ENCODE measurements at places on chromosomes 5 and 9.
A peak's percentile ranks its signal among the peaks of the same experiment; 100 is the strongest.

DNA sequence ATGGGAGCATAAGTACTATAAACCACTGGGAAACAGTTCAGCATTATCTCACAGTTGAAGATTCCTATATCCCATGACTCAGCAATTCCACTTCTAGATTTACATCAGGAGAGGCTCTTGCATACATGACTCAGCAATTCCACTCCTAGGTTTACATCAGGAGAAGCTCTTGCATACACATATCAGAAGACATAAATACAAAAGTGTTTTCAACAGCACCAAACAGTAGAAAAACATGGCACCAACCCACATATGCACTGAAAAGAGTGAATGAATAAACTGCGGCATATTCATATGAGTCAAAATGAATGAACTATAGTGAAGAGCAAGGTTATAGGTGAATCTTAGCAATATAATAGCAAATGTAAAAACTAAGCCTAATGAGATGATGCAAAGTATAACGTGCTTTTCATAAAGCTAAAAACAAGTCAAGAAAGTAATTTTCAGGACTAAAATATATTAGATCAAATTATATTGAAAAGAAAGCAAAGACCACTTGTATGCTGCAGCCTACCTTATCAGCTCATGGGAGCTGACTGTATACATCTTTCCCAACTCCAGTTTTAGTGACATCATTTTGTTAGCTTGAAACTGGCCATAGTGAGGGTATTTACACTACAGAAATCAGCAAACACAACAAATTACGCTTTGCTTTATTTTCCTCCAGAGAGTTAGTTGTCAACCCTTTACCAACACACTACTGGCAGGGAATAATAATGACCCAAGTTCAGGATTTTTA, 95.8 kb downstream of the ANKRD18B start:
- peak; percentile 8 for DNase-seq

DNA sequence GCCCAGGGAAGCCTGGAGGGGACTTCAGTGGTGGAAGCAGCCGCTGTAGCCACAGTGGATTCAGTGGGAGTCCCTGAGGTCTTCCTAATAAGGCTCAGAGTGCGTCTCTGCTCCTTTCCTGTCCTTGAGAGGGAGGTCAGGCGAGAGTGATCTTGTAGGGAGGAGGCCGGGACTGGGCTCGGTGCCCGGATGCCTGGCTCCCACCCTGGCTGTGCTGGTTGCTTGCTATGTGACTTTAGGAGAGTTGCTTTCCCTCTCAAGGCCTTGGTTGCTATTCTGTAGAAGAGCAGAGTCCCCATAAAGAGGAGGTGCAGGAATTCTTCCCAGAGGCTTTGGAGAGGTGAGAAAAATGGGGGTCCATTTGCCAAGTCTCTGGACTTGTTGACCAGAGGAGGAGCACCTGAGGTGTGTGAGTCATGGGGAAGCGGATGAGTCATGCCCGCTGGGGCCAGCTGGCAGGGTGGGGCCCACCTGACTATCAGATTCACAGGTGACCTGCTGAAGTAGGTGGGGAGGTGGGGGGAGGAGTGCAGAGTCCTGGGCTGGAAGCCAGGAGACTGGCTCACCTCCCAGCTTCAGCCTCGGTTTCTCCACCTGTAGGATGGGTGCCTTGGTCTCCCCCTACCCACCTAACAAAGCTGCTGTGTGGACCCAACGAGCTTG, 13.8 kb downstream of the GSN start:
- DNase-seq = no peak

DNA sequence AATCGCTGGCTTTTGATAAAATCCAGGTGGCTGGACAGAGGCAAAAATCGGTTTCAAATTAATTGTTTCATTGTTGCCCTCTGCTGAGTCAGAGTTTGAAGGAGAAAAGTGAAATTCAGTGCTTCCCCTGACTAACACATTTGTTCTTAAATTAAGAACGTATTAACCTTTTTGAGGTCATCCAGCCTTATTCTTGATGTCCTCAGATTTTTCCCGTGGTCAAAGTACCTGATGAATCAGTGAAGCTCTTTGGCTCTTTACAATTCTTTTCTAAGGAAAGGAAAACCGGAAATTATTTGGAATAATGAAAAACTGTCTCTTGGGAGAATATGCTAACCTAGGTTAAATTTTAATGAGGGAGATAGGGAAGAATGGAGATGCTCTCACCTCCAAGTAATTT, 21.6 kb downstream of the OSMR start:
- DNase-seq = no peak

GRCh38 chr9:111715471-111715870, 54.1 kb downstream of the GNG10 start:
- no peak for DNase-seq

- DNase-seq = peak; percentile 5
Measured at GRCh38 chr9:7360513-7360912, 439.1 kb downstream of the DMAC1 start.

DNA sequence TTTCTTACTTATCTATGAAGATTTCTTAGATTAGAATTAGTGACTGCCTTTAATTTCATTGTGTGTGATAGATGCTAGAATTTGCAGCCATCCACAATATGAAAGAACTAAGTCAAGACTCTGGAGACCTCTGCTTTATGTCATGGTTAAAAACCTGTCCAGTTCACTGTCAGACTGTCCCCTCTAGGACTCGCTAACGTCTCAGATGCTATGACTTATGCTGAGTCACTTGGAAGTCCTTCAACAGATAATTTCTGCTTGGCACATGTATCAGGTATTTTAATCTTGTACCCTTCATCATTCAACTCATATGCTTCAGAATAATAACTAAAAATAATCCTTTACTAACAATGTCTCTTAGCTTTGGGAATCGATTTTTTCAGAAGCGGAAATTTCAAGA, 230.5 kb upstream of the DMAC1 start:
- no peak for DNase-seq

GRCh38 chr5:165620394-165620793, 2115.0 kb downstream of the MAT2B start:
- no peak for DNase-seq

DNA sequence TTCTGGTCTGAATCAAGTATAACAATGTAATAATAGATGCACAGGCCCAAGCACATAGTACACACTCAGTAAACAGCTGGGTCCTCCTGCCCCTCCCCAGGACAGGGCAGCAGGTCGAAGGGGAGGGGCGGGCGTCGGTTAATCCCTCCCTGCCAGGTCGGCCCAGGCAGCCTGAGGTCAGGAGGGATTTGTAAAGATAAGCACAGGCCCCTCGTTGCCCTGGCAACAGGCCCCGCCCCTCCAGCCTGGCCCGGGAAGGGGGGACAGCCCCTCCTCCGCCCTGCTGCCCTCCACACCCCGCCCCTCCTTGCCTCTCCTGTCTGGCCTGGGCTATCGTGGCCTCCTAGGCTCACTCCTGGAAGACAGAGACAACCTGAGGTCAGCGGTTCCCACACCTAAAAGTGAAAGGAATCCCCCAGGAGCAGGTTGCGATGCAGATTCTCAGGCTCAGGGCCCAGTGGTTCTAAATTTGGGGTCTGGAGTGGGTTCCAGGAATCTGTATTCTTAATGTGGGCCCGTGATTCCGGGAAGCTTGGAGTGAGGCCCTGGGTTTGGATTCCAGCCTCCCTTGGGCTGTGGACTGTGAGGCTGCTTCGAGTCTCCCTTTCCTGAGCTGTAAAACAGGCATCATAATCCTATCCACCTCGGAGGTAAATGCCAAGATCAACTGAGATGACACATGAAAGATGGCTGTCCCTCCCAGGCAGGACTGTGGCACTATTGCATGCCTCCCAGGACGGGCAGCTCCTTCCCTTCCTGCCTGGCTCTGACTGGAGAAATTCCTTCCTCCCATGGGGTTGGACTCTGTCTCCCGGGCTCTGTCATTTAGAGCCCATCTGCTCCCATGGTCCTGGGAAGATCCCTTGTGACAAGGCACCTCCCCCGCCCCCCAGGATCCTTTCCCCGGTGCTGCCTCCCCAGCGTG, 4.4 kb downstream of the CRB2 start:
- DNase-seq = no peak

DNA sequence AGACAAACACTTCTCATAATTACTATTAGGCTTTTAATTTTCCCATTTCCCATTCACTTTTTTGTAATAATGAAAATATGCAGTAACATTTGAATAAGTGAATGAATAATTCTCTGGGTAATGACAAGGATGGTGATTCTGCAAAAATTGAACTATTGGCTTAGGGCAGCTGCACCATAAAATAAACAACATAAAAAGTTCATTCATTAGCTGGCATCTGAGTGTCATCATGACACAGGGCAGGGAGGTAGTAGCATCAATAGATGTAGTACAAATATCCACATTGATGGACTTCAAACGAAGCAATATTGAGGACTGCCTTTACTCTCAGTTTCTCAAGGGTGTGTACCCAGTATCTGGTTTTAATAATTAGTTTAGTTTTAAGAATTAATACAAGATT, 4.9 kb downstream of the MEGF10 start:
- no peak for DNase-seq

DNA sequence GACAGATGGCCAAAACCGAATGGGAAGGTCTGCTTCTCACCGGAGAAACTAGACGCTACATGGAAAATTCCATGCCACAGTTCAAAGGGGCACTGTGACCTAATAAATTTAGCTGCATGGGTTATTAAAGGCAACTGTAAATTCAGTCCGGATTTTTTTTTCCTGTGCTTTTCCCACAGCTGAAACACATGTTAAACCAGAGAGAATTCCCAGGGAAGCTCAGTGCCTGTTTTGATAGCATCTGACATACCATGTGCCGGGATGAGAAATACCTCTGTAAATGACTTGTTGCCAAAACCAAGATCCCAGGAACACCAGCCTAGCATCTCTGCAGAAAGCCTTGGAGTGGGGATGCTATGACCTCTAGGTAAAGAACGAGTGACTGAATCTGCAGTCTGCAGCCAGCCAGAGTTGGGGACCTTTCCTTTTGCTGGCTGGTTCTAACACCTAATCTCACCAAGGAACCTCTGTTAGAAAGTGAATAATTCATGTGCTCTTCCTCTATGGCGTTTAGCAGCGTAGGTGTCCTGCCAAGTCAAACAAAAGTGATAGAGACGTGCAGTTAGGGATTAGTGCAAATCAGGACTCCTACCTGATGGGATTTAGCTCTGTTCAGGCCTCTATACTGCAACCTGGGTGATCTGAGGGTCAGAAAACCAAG, 77.9 kb downstream of the SLIT3 start:
- no peak for DNase-seq

- DNase-seq = no peak
Measured at GRCh38 chr9:74120470-74120869, 376.7 kb upstream of the RORB start.

DNA sequence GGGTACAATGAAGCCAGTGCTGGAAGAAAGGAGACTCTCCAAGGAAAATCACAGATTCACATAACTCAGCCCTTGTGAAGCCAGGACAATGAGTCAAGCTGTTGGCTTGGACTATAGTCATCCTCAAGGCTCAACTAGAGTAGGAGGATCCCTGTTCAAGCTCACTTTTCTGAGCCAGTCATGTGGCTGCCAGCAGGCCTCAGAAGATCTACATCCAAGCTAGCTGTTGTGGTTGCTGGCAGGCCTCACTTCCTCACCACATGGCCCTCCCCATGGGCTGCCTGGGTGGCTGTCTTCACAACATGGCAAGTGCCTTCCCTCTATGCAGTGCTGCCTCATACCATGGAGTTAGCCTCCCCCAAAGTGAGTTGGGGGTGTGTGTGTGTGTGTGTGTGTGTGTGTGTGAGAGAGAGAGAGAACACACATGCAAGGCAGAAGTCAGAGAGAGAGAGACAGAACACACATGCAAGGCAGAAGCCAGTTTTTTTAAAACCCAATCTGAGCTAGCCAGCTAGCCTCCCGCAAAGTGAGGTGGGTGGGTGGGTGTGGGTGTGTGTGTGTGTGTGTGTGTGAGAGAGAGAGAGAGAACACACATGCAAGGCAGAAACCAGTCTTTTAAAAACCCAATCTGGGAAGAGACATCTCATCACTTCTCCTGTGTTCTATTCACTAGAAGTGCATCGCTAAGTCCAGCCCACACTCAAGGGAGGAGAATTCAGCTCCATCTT, 17.1 kb downstream of the SCAI start:
- DNase-seq = peak; percentile 66

DNA sequence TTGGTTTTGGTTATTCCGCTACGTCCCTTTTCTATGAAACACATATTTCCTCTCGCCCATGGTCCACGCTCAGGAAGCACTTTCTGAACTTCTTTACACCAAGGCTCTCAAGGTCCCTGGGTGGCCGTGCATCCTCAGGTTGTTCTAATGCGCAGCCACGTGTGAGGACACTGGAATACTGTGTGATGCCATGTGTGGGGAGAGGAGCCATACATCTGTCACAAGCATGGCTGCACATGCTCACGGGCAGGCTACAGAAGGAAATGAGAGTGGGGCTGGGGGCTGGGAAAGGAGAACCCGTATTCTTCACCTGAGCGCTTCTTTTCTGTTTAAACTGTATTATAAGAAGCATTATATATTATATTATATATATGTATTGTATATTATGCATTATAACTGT, 36.7 kb downstream of the PRRT1B start:
- DNase-seq = no peak

DNA sequence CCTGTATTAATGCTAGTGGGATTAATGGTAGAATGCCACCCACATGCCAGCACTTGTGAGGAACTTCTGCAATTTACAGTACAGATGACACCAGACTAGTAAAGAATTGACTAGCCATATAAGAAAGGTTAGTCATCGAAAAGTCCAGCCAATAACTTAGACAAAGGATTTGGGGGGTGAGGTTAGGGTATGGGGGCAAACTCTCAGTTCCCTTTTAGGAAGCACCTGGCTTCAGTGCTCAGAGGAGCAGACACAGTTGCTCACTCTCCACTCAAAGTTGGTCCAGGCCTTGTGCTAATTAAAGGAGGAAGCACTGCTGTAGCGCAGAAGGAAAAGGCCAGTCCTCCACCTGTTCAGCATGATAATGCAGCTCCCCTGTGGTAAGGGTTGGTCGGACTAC, 25.2 kb downstream of the TGFBR1 start:
- DNase-seq = no peak

GRCh38 chr5:153974131-153974812, 64.4 kb downstream of the FAM114A2 start:
- peak; percentile 64 for DNase-seq

- no peak for DNase-seq
Measured at GRCh38 chr5:119274030-119274766, 81.6 kb upstream of the TNFAIP8 start.

DNA sequence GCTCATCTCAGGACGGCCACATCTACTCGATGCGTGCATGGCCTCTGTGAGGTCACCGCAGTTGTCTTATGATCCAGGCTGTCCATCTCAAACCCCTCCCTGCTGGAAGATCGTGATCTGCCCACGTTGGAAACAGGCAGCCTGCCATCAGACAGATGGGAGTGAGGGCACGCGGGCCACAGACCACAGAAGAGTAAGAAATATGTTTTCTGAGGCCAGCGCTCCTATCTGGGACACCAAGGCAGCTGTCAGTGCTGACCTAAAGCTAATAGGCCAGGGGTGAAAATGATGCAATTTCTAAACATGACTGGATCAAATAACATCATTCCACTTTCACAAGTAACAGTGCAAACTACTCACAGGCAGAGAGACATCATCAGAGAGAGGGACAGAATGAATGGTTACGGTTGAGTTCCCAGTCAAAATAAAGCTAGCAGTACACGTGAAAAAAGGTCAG, 57.1 kb upstream of the CER1 start:
- DNase-seq = no peak

GRCh38 chr5:66164044-66164790, 20.1 kb downstream of the SREK1 start:
- DNase-seq = no peak
